ENCODE measurements at places on chromosomes 2 and 18.

DNA sequence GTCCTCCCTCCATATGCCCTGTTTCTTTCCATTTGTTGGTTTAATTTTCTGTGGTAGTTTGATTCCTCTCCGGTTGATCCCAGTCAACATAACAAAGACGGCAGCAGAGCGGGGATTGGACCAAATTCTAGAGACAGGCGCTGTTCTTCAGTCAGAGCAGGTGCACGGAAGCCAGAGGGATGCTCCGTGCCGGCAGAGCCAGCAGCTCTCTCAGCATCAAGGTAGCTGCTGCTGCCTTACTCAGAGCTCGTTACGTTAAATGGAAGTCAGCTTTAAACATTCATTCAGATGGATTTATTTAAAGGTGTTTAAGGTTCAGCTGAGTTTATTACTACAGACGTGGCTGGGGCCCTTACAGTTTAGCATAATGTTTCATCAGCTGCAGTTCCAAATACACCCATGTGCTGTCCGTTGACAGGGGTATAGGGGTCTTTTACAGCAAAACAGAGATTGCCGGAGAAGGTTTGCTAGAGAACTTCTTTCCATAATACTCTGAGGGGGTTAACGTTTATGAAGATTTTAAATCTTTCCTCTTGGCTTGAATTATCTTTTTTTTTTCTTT, 497.2 kb upstream of the PIK3C3 start:
- DNase-seq: no peak

DNA sequence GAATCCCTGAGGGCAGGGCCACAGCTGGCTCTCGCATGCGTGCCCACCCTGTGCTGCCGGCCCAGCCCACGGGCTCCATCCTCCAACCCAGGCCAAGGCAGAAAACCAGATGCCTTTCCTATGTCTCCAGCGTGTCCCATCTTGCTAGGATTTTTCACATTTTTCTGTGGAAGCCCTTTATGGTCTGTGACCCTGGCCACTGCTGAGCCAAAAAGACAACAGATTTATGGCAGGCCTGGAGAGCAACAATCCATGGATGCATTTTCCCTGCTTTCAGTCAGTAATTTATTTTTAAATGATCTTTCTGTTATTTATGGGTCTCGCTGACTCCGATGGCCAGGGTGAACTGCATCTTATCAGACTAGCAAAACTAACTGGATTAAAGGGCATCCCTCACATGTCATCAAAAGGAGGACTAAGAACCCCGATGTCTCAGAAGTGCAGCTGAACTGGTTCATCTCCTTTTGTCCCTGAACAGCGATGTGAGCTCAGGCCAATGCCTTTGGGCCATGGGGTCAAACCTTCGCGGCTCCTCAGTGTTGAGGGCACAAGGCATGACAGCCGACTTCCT, 346.0 kb downstream of the CYRIA start:
- DNase-seq: no peak

GRCh38 chr2:6963727-6964126, 46.5 kb downstream of the RNF144A start:
- no peak for DNase-seq

DNA sequence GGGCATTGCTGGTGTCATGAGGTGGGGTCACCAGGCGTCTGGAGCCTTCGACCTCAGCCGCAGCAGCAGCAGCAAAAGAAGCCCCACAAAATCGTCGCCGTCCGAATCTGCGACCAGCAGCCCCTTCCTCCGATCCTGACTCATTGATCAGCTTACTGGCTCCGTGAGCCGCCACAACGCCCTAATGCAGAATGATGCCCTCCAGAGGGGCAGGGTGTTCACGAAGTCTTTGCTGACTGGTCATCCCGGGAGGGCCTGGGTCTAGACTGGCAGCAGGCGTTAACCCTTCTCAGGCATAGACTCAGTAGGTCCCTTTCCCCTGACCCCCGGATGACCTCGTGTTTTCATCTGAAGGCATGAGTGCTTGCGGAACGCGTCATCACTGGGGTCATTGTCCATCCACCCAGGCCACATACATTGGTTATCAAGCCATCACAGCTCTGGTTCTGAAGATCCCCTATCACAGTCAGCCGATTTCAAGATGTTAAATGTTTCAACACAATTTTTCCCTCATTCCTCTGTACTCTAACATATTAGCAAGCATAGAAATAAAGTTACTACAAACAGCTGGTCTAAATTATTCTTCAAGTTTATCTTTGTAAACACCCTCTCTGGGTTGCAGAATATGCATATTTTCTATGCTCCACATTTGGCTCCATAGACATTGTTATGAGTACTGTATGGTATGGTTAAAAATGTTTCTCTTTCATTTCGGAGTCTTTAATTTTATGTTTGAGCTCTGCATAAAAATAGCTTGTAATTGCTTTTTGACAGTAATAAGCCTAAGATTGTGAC, 83.3 kb upstream of the SALL3 start:
- DNase-seq: no peak

GRCh38 chr18:6221602-6222014, 193.1 kb downstream of the L3MBTL4 start:
- no peak for DNase-seq
